ENCODE measurements at places on chromosomes 3 and 15.

DNA sequence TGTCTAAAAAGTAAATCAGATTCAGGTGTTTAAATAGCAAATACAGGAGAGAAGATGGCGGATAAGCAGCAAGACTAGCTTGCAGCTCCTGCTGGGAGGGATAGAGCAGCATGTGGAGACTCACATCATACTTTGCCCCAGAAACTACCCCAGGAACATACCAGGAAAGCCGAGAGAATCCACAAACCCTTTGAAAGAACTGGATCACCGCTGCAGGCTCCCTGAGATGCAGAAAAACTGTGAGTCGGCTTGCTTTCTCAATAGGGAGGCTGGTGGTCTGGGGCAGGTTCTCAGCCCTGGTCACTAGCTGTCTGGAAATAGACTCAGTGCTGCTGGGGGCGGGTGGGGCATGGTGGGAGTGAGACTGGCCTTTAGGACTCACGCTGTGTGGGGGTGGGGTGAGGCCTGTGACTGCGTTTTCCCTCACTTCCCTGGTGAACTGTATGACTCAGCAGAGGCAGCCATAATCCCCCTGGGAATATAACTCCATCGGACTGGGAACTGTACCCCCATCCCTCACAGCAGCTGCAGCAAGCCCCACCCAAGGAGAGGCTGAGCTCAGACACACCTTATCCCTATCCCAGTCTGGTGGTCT lies 142.8 kb downstream of the CNTN6 start:
- DNase-seq = no peak

DNA sequence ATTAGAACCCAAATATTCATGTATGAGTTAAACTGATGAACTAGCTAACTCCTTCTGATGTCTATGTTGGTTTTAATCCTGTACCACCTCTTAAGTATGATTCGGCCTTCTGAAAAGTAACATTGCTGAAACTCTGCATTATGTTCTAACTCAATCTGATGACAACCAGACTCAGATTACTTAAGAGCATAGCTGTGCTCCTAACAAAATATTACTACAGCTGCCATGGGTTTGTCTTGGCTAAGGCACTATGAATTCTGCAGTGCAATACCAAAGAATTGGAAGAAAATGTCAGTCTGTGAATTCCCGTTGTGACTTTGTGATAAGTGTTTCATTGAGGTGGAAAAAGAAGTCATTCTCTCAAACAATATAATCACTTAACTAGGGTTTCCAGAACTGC lies 224.4 kb downstream of the ZMAT3 start:
- DNase-seq = no peak

DNA sequence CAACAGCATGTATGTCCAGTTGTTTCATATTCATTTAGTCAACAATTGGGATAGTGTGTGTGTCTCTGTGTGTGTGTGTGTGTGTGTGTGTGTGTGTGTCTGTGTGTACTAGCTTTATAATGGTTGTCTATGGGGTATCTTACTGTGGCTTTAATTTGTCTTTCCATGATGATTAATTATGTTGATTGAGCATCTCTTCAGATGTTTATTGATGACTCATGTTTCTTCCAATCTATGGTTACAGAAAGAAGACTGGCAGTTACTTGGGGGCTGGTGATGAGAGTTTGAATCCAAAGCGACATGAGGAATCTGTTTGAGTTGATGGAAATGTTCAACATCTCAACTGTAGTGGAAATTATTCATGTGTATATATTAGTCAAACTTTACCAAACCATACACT lies 440.1 kb downstream of the ZNF385D start:
- DNase-seq = no peak

- DNase-seq = no peak
These were observed 72.5 kb upstream of the TSC22D2 start for GRCh38 chr3:150335631-150336030.

DNA sequence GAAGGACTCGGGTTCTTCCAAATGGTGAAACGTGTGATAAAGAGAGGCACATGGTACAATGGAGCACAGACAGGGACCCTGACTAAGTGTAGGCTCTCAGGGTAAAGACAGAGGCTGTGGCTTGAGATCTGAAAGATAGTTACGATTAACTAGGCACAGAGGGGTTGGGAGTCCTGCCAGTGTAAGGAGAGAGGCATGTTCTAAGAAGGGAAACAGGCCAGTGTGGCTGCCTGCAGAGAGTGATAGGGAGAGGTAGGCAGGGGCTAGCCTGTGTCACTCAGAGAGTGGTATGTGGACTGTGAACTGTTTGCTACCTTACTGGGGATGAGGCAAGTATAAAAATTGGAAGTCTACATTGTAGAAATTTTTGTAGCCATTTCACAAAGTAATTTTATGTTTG lies 109.5 kb downstream of the PEX5L start:
- no peak for DNase-seq

DNA sequence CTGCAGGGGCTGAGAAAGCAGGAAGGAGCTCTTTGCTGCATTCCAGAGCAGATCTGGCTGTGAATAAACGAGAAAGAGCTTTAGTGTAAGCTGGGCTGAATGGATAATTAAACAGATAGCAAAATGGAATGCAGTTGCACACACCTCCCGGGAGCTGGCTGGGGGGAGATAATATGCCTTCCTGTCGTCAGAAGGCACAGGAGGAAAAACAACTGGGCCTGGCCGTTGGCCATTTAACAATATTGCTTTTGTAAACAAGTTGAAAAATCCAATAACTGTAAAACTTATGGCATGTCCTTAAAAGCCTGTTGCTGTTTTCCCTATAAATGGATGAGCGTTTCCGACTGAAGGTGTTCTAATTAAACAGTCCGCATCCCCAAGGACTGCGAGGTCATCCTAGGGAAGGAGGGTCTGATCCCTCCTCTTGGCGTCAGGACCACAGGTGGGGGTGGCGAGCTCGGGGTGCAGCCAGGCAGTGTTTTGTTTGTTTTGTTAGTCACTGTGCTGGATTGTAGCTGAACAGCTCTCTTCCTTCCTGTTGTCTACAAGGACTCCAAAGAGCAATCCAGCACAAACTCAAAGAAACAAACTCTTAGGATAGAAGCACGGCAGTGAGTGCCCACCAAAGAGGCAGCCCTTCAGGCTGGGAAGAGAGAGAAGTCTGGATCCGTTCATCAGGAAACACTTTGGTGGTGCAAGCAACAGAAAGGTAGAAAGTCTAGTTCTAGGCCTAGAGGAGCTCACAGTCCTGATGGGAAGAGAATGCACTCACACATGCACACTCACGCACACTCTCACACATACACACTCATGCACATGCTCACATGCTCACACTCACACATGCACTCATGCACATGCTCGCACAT lies 133.4 kb upstream of the SMAD3 start:
- no peak for DNase-seq

DNA sequence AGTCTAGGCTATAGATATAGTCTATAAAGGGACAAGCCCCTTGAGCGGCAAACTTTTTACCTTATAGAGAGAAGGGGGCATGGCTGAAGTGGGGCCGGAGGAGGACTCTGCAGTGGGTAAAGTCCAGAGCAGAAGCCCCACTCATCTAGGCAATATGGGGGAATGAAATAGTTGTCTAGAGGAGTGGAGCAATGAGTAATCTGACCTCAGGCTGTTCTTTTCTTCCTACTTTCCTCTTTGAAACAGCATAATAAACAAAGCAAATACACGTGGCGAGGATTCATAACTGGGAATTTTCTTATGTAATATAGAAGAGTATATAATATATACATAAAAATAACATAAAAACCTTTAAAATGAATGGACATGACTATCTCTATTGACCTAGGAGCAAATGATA lies 546.4 kb upstream of the ZNF385D start:
- no peak for DNase-seq
